ENCODE measurements at places on chromosomes 4 and X. TPM values are rescaled to one million over a fixed set of nuclear protein-coding genes. Genes with fewer than 3 reads are reported as not detected.

DNA sequence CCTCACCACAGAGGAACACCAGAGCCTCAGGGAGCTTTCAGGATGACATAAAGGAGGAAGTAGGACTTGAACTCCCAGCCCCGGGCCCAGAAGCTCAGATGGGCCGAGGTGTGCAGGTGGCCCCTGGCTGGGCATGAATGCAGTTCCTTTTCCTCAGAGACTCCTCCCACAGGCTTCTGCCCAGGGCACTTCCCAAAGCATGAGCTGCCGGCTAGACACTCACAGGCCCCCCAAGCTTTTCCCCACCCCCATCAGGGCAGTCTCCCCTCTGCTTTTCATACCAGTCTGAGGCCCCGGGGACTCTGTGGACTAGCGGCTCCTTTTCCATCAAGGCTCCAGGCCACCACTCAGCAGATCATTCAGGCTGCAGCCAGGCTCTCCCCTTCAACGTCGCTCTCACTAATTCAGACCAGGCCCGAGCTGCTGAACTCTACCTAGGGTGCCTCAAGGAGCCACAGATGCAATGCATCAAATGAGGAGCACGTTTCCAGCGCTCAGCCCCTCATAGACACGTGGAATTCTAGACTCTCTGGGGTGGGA lies 36.9 kb downstream of the HMX1 start:
- DNase-seq: no peak

GRCh38 chr4:186712690-186713089 lies 11.0 kb downstream of the FAT1 start:
- DNase-seq: no peak

- no peak for DNase-seq
Observed at GRCh38 chr4:114385195-114385985, 213.2 kb upstream of the UGT8 start.

GRCh38 chrX:150772150-150772970 lies 79.2 kb downstream of the MTMR1 start:
- DNase-seq: peak; percentile 81

GRCh38 chr4:40224432-40224831 lies 27.6 kb downstream of the RHOH start:
- no peak for DNase-seq

The RPS6KA6 gene
- total RNA-seq: 0.07 TPM

Measured in activated CD4-positive, alpha-beta memory T cell treated with anti-CD3 and anti-CD28 coated beads for 36 hours (primary cell).